ENCODE measurements at places on chromosomes 4 and X.

- no peak for DNase-seq
These were observed 1900.0 kb downstream of the C4orf33 start for GRCh38 chr4:130995988-130996387.

- DNase-seq, result no peak
These were observed 81.6 kb downstream of the FBXO8 start for GRCh38 chr4:174201871-174202270.

DNA sequence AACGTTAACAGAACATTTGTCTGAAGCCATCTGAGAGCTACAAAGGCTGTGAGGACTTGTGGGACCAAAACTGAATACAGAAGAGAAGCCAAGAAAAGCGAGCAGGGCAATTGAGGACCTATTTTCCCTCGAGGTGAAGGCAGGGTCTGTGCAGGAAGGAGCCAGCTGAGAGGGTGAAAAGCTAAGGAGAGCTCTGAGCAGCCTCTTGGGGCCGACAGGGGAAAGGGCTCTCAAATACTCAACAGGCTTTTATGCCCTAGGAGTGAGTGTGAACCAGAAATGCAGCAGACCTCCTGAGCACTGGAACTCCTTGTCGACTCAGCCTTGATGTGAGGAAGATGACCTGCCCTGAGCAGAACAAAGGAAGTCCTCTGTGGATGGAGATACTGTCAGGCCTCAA is 54.2 kb downstream of the C4orf50 start:
- DNase-seq, result no peak

DNA sequence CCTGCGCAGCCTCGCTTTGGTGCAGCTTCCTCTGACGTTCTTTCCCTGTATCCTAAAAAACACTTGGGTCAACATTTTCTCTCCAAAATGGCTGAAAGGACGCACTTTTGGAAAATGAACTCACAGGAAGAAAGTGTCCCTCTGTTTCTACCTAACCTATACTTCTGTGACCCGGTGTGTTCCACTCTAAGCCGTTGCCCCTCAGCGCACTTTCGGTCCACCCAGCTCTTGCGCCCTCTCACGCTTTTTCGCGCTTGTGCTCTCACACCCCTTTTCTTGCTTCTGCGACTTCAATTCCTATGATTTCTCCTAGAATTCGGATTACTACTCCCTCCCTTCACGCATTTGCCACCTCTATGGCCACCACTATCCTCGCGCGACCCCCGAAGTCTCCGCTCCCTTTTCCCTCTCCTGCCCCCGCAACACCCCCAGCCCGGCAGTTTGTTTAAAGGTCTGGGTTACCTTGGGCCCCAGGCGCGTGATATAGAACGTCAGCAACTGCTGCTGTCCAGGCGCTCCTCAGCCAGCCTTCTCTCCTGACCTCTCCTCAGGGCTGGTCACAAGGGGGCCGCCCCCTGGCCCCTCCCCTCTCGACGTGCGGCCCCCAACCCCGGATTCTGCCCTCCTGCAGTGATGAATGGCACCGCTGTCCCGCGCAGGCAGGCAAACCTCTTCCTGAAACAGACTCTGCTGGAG is at the start of gene USP51:
Gene USP51 (minus strand): TSS at position 535 of the 696 bp plus-strand sequence. CDS start 909 bp downstream, outside the sequence.
- DNase-seq, result peak; percentile 17

- DNase-seq, result no peak
These were observed 36.9 kb downstream of the SORBS2 start for GRCh38 chr4:185774845-185775680.

DNA sequence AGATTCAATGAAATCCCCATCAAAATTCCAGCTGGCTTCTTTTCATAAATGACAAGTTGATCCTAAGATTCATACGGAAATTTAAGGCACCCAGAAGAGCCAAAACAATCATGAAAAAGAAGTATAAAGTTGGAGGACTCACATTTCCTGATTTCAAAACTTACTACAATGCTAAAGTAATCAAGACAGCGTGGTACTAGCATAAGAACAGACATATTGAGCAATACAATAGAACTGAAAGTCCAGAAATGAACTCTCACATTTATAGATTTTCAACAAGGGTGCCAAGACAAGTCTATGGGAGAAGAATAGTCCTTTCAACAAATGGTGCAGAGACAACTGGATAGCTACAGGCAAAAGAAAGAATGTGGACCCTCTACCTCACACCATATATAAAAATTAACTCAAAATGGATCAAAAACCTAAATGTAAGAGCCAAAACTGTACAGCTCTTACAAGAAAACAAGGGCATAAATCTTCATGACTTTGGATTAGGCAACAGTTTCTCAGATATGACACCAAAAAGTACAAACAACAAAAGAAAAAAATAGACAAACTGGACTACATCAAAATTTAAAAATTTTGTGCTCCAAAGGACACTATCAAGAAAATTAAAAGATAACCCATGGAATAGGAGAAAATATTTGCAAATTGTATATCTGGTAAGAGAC is 28.5 kb downstream of the SASH3 start:
- no peak for DNase-seq

- DNase-seq, result peak; percentile 13
These were observed 8.0 kb upstream of the KCNE5 start for GRCh38 chrX:109632906-109633504.

DNA sequence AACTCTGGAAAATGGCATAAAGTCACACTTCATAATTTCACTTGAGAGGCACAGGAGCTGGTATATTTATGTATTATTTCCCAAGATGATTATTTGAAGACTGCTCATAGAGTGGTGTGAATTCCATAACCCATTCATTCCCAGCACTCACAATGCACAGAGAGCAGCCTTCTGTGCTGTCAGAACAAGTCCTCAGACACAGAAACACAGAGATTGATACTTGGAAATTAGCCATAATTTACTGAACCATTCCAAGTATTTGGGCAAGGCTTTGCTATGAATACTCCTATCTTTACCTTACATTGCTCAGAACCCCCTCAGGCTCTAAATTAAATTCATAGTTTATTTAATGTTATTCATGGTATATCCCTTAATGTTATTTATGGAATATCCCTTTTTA is 53.6 kb downstream of the PABPC4L start:
- DNase-seq, result no peak

- no peak for DNase-seq
These were observed 277.4 kb downstream of the NKX6-1 start for GRCh38 chr4:84221704-84222103.

DNA sequence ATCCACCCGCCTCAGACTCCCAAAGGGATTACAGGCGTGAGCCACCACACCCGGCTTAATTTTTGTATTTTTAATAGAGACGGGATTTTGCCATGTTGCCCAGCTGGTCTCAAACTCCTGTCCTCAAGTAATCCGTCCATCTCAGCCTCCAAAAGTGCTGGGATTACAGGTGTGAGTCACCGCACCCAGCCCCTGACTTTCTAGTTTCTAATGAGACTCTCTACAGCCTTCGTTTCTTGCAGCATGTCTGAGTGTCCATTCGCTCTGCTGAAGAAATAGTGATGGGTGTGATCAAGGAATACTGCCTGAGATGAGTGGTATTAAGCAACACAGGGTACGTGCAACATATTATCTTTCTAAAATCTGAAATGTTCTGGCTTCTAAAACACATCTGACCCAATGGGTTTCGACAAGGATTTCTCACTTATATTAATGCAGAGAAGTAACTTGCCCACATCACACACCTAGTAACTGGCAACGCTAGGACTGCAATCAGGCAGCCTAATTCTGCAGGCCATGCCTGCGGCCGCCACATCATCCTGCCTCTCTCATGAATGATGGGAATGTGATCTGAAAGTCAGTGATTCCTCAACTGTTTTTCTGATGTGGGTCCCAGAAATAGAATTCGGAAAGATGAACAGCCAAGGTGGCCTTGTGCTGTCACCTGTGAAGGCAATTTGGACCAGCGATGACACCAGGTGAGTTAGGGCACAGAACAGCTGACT is 74.3 kb downstream of the RBM47 start:
- no peak for DNase-seq

- no peak for DNase-seq
These were observed 119.9 kb downstream of the ASMT start for GRCh38 chrX:1734806-1735205.

DNA sequence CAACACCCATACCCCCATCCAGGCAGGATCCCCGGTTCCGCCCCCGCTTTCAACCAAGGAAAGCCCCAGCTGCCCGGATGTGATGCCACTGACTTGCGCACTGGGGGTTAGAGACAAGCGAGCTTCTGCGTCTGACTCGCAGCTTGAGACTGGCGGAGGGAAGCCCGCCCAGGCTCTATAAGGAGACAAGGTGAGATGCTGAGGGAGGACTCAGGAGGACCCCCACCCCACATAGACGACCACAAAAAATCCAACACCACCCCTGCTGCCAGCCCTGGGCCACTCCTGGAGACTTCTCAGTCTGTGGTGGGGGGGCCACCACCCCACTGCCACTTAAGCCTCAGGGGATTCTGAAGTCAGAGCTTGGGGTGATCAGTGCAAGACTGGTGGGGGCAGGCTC is at the start of gene MAGEA4:
Gene MAGEA4 (plus strand): TSS at position 110 of the 400 bp plus-strand sequence. CDS start 10,776 bp downstream, outside the sequence.
- no peak for DNase-seq

- DNase-seq, result peak; percentile 77
These were observed 37.0 kb downstream of the IL21 start for GRCh38 chr4:122583906-122584305.

DNA sequence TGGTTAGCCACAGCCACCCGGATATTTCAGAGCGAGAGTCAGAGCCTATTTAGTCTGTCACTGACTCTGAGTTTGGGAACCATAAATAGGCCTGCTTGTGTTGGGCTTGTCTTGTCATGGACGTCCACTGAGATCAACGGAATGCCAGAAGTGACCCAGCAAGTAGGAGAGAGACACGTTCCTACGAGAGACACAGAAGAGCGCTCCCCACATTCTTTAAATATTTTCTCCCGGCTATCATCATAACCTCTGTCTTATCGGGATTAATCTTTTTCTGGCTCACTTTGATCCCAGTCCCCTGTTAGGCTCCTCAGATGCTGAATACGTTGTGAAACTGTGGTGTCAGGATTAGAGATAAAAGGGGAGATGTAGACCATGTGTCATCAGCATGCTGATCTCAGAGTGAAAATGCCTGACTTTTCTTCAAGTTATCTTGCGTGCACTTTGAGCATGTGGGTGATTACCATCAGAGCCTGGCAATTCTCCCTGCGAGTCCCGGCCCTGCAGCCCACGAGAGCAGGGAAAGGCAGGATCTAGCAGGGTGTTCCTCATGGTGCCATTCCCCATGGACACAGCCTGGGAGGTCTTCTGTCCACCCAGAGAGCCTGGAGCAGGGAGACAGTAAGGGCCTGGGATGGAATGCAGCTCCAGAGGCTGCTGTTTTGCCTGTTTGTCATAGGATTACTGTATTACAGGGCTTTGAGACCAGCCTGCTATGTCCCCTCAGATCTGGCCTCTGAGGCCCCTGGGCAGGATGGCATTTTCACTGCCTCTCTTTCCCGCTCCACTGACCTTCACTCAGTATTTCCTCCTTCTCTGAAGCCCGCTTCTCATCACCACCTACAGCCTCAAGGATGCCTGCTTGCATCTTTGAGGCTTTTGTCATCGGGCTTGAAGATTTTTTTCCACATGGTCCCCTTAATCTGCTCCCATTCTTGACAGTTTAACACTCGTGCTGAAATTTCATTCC is 2.8 kb upstream of the TENM3 start:
- no peak for DNase-seq

DNA sequence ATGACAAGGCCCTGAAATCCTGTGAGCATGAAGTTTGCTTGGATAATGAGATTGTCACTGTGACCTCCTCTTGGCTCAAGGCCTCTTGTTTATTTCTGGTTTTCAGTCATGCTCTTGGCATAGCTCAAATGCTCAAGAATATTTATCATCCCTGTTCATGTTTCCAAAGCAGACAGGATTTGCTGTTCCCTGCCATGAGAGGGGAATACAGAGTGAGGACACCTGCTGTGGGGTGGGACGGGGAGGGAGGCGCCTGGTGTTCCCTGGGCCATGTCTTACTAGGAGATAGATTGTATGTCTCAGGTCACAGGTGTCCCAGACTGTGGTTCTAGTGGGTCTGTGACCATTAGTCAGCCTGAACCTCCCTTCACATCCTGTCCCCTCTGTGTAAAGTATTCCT is 34.9 kb upstream of the SH3RF1 start:
- DNase-seq, result no peak

GRCh38 chrX:30150196-30150895 is 65.0 kb upstream of the MAGEB2 start:
- DNase-seq, result no peak

DNA sequence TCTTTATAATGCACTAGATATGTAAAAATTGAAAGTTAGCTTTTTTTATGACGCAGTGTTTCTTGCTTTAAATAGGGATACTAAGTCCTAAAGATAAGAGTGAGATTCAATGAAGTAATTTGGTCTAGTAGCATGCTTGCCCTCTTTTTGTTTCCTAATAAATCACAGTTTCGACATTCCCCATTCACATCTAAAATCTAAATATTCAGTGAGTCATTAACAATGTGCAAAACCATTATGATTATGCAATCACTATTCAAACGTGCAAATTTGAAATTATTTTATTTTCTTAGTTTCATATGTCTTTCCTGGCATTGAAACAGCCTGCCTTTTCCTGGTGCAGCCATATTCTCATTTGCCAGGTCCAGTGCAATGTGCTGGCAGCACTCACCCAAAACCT is 1350.5 kb upstream of the PABPC4L start:
- no peak for DNase-seq

DNA sequence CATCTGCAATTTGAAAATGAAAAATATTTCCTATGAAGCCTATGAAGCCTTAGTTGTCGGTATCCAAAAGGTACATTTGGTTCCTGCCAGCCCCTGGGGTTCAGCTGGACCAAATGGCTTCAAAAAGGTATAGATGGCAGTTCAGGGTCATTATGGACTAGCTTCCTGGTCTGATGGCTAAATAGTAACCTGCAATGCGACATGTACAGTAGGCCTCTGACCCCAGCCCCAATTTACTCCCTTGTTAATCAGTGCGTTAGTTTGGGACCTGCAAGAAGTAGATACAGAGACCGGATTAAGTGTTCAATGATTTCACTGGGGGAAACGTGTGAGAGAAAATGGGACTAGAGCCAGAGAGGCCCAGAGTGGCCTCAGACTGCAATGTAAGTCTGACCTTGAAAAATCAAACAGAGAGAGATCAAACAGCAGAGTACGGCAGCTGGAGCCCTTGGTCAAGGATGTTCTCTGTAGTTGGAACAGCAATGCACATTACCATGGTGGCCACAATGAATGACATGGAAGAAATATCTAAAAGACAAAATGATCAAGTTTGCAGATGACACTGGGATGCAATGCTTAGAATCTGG is 115.0 kb upstream of the MBNL3 start:
- no peak for DNase-seq

- no peak for DNase-seq
These were observed 61.9 kb downstream of the SLC9A6 start for GRCh38 chrX:136047016-136047642.
